Panc1 (cell line): ENCODE measurements at places on chromosomes 16 and 17. TPM values are rescaled to one million over a fixed set of nuclear protein-coding genes. Genes with fewer than 3 reads are reported as not detected.

NT5M gene
- total RNA-seq, result 3.1 TPM

QPRT gene
- total RNA-seq, result 27.9 TPM

CBFA2T3 gene
- 13.7 TPM for total RNA-seq

BAIAP3 gene
- 9.4 TPM for total RNA-seq

DNA sequence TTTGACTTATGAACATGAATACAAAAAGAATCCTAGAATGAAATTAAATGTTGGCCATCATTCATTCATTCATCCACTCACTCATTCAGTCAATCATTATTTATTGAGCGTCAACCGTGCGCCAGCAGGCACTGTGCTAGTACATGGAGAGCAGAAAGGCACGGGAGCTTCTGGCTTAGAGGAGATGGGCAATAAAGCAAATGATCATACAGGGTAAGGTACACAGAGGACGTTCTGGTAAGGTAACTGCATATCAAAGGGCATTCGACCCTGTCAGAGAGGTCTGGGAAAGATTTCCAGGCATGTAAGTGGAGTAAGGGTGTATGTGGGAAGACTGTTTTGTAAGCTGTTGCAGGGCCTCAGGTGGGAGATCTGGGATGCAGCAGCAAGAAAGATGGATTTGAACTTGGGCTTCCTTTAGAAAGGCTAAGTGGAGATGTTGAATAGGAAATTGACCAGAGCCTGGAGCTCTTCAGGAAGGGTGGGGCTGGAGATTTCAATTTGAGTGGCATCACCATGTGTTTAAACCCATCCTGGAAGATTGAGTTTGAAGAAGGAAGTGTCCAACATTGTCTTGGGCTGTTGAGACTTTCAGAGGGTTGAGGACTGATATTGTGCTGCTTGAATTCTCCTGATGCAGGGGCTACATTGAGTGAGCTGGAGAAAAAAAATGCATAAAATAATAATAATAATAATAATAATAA, 2.8 kb upstream of the MSI2 start:
- DNase-seq, result no peak

DNA sequence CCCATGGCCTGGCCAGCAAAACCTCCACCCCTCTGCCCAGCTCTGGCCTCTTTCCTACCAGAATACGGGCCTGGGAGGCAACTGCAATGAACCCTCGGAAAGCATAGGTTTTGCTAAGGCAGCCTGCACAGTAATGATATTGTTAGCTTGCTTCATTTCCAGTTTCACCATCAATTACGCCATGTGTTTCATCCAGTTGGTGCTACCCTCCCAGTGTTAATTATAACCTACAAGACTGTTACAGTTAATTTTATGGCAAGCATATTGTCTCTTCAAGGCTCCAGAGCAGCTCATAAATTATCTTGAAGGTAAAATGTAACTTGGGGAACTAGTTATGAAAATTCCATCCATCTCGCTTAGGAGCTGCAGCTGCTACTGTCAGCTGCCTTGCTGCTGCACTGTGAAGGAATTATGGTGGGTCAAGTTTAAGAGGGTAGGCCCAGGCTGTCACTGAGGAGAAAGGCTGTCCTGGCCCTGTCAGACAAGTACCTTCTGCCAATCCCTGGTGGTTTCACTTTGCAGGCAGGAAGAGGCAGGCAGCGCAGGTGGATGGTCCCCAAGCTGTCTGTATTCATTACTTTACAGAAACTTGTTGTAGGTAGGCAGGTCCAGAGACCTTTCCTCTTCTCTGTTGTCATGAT, 242.9 kb downstream of the FTO start:
- DNase-seq, result no peak

DNA sequence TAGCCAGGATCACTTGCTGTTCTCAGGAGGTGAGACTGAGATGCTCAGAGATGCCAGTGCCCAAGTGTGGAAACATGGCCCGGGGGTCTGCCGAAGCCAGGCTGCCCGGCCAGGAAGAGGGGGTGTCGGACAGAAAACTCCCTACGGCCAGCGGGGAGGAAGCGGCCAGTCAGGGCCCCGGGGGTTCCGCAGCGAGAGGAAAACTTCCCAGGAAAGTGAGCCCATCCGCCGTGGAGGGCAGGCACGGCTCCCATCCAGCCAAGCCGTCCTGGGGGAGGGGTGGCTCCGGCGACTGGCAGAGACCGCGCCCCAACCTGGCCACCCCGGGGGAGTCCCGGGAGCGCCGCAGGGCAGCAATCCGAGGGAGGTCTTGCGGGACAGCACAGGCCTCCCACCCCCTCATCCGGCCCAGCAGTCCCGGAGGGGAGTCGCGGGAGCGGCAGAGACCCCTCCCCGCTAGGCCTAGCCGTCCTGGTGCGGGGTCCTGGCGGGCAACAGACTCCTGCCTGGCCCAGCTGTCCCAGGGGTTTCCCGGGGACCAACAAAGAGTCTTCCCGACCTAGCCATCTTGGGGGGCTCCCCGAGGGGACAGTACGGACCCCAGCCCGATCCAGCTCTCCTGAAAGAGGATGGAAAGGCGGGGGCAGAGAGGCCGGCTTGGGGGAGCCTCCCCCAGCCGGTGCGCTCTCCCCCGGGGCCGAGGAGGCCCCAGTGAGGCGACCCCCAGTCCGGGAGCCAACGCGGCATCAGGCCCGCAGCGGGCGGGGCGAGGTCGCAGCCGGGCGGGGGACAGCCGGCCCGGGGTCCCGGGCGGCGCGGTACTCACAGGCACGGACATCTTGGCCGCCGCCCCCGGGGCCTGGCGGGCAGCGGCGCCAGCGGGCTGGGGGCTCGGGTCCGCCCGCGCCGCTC, 13.8 kb upstream of the BCAR1 start:
- no peak for DNase-seq

- DNase-seq, result no peak
Measured at GRCh38 chr17:10061111-10061845, 137.1 kb downstream of the GAS7 start.
